ENCODE measurements at places on chromosomes 6 and 20.

DNA sequence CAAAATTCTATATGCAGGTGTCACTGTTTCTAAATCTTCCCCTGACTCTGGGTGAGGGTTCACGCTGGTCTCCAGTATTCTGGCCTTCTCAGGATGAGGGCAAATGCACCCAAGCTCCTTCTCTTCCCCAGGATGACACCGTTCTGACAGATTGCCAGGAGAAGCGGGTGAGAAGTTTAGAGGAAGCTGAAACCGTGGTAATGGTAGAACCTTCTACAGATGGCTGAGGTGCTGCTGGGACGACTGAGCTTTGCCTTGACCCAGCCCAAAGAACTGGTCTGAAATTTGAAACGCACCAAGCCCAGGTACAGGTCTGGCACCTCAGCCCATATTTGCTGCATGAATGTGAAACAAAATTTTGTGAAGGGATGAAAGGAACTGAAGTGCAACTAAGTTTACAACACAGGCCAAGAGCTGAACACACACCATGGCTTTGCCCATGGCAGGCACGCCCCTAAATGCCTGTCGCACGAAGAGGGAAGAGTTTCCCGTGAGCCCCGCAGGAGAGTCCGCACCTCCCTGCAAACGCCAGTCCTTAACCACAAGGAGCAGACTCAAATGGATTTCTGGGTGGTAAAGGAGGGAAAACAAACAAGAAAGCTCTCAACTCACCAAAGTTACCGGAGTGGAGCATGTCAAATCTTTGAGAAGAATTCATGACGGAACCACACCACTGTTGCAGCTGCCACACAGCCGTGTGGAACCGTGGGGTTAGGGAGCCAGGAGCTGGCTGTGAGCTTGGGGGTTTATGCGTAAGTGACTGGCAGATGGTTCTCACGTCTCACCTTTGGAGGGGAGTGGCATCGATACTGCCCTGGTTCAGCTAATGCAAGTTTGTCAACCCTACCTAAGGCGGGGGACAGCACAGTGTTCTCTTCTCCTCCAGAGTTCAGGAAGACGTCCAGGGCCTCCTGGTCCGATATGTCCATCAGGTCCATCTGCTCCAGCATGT, 138.9 kb downstream of the DTNBP1 start:
- no peak for DNase-seq

- DNase-seq = no peak
These were observed 61.7 kb downstream of the GNAS-AS1 start for GRCh38 chr20:58788896-58789544.

DNA sequence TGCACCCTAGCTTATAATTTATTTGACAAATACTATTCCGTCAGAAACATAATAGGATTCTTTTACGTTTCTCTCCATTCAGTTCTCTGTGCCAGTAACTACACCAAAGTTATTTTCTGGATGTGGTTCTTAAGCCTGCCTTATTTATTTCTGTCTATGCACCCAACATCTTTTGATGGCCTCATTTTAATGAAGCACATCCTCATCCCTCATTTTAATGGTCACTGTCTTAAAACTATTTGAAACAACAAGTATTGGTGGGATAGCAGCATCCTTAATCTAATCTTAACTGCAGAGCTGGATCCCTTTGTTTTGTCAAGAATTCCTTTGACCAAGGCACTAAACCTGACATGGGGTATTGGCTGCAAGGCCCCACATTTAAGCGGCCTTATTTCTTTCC, 11.0 kb downstream of the FAM135A start:
- no peak for DNase-seq

GRCh38 chr6:33424855-33425667, 5.2 kb downstream of the SYNGAP1 start:
- DNase-seq = no peak

DNA sequence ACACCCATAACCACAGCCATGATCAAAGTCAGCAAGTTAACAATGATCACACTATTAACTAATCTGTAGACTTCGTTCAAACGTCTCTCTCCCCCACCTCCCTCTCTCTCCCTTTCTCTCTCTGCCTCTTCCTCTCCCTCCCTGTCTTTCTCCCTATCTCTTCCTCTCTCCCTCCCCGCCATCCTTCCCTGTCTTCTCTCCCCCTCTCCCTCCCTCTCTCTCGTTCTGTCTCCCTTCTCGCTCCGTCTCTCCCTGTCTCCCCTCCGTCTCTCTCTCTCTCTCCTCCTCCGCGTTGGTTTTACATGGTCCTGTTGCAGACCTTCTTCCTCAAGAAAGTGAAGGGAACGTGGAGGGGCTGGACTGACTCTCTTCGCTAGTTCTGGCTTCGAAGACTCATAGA, 308.9 kb upstream of the FOXQ1 start:
- no peak for DNase-seq

DNA sequence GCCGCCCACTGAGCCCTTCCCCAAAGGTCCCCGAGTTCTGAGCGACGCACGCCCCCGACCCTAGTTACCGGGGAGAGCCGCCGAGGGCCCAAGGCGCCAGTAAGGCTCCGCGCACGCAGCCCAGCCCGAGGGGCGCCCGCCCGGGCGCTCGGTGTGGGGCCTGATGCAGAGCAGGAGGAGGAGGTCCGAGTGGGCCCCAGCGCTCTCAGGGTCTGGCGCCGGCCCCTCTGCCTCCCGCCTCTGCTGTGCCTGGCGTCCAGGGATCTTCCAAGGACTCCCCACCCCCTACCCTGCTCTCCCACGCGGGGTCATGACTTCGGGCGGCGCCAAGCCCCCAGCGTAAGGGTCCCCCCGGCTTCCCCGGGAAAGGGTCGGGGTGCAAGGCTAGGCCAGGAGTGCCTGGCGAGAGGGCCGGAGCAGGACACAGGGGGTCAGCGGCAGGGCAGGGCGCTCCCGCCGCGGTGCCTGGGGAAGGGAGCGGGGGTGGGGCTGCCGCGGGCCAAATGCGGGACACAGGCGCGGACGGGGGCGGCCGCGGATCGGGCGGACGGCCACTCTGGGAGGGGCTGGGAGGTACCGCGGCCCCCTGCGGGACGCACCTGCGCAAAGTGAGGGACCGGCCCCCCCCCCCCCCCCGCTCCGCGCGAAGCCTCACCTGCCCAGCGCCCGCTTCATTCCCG, 637 bp downstream of the ABHD12 start:
- peak; percentile 39 for DNase-seq

- DNase-seq = peak; percentile 6
These were observed 18.6 kb downstream of the ADGRF5 start for GRCh38 chr6:46903175-46903574.

DNA sequence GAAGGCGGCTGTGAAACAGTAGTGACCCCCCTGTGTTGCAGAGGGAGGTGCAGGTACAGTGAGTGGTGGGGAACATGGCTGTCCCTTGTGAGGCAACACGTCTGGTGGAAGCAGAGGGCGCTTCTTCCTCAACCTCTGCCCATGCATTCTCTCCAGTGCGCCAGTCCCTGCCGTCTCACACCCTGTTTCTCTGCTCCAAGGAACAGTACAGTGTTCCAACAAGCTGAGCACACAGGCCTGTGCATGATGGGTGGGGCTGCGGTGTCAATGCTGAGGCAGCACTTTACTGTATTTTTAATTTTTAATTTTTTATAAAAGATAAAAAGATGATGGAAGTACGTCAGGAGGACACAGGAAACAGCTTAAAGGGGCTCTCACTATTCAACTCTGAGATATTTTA, 32.5 kb downstream of the CST2 start:
- no peak for DNase-seq

- no peak for DNase-seq
These were observed 133.0 kb upstream of the FLRT3 start for GRCh38 chr20:14470231-14470899.

DNA sequence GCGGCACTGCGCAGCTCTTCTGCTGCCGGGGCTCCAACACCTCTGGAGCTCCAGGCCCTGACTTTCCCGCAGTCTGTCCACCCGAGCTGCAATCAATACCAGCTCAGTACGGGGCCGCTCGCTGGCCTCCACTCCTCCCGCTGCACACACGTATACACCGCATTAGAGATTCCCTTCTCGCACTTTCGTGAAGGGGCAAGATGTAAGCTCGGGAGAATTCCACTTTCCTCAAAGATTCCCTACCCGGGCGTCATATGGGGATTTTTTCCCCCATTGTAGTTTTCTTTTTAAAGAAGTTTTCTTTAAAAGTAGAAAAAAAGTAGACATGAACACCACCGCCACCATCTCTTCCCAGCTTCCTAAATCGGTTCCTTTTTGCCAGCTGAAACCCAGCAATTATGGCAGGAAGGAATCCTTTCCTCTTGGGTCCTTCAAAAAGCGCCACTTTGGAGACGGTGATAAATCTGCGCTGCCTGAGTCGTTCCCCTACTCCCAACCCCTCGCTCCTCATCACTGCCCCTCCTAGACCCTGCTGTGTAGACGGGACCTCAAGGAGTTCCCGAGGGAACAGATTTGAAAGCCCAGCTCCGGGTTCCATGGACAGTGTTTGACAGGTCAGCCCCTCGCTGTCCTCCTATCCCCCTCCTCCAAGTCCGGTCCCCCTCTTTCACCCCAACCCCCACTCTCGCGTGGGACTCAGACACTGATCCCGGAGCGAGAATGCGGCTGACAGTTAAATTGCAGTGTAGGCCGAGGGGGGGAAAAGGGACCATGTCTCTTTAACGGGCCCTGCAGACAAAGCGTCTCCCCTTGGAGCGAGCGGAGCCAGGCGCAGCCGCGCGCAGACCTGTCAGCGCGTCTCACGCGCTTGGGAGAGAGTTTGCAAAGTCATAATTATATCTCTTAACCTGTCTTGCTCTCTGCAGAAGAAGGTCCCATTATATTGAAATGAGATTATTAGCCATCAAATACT, 39.5 kb downstream of the NCR2 start:
- no peak for DNase-seq

DNA sequence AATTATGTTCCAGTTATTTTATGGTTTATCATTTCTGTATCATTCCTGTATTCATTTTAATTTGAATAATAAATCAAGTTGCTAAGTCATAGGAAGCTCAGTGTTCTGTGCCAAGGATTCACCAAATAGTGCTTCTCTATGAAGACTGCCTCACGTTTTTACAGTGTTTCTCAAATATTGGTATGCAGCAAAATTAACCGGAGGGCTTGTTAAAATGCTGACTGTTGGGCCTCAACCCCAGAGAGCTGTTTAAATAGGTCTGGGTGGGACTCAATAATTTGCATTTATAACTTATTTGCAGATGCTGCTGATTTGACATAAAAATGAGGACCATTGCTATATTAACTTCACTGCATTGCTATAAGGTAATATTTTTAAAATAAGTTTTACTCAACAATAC, 166.7 kb downstream of the TINAG start:
- no peak for DNase-seq

- no peak for DNase-seq
These were observed 34.9 kb downstream of the OSTM1 start for GRCh38 chr6:108039681-108040080.

GRCh38 chr20:10466325-10466724, 31.2 kb downstream of the SLX4IP start:
- no peak for DNase-seq

DNA sequence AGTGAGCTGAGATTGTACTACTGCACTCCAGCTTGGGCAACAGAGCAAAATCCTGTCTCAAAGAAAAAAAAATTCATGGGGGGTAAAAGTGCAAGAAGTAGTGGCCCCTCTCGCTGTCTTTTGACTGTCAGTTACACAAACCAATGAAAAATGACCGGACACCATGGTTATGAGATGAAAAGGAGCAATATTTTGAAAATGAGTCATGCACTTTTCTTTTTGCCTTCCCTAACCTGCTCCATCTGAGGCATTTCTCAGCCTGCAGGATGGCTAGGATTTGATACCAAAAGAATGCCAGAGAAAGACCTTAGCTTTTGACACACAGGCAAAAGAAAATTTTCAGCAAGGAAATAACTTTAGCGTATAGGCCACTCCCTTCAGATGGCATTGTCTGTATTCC, 181.7 kb upstream of the ARID1B start:
- DNase-seq = peak; percentile 18

- no peak for DNase-seq
These were observed 38.4 kb upstream of the SNRPB2 start for GRCh38 chr20:16691381-16691780.

DNA sequence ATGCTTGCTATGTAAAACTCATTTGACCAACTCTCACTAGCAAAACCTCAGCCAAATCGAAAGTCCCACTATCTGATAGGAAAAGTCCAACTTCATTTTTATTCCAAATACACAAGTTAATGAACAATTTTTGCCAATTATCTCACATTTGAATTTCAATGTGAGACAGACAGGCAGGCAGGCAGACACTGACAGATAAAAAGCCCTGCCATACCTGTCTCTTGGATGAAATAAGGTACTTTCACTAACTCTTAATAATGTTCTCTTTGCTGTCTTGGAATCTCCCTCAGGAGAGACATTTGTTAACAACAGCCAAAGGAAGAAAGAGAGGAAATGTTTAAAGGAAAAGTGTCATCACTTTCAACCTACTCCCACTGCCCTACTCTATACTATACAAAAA, 82.0 kb downstream of the RNGTT start:
- no peak for DNase-seq

DNA sequence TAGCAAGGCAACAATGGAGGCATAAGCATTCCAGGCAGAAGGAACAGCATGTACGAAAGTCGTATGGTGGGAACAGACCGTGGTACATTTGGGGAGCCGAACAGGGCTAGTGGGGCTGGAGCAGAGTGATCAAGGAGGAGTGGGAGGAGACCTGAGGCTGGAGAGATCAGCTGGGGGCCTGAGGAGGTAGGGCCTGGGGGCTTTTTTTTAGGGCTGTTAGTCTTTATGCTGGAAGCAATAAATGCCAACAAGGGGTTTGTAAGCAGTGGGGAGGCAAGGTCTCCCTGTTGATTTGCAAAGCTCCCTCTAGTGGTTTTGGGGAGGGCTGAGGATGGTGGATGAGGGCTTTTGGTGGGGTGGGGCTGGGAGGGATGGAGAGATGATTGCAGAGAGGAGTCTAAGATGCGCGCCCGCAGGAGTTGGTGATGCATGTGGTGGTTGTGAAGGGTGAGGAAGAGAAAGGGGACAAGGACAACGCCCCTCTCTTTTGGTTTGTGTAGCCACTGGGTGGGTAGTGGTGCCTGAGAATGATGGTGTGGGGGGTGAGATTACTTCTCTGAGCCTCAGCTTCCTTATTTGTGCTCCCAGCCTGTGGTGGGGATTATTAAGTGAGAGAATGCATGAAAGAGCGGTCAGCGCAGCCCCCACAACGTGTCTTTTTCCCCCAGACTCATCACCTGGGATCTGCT, 74.1 kb upstream of the TOX2 start:
- peak; percentile 68 for DNase-seq

GRCh38 chr6:22082218-22082617, 214.6 kb downstream of the PRL start:
- no peak for DNase-seq

- no peak for DNase-seq
These were observed 110.1 kb upstream of the NXT1 start for GRCh38 chr20:23240519-23240918.

GRCh38 chr20:38863024-38863851, 57.7 kb downstream of the PPP1R16B start:
- no peak for DNase-seq

- no peak for DNase-seq
These were observed 13.1 kb upstream of the PEX7 start for GRCh38 chr6:136809091-136809860.

DNA sequence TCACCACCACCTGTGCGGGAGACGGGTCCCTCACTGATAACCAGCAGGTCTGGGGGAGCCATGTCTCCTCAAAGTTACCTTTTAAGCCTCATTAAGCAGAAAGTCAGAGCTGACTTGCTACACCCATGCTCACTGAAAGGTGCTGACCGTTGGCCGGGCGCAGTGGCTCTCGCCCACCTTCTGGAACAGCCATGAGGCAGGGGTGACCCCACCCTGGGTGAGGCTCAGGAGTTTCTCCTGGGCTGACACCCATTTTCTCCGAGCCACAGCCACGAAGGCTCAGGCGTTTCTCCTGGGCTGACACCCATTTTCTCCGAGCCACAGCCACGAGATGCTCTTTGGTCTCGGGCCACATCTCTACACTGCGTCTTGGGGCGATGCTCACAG, 10.2 kb downstream of the BHLHE23 start:
- DNase-seq = no peak
